ENCODE measurements at places on chromosomes 11 and 22.

DNA sequence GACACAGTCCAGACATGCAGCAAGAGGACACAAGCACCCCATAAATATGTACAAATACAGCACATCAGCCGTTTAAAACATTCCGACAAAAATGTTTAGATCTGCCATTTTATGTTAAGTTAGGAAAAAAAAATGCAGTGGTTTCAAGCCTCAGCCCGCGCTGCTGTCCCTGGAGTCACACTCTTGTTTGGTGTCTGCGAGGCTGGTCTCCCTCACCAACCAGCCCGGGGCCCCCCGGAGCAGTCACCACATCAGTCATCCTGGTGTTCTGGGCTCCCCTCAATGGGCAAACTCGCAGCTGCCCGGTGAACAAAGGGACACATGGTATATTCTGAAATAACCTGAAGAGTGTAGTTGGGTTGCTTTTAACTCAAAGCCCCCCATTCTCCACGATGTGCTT is 1022.2 kb downstream of the BRD1 start:
- no peak for DNase-seq

DNA sequence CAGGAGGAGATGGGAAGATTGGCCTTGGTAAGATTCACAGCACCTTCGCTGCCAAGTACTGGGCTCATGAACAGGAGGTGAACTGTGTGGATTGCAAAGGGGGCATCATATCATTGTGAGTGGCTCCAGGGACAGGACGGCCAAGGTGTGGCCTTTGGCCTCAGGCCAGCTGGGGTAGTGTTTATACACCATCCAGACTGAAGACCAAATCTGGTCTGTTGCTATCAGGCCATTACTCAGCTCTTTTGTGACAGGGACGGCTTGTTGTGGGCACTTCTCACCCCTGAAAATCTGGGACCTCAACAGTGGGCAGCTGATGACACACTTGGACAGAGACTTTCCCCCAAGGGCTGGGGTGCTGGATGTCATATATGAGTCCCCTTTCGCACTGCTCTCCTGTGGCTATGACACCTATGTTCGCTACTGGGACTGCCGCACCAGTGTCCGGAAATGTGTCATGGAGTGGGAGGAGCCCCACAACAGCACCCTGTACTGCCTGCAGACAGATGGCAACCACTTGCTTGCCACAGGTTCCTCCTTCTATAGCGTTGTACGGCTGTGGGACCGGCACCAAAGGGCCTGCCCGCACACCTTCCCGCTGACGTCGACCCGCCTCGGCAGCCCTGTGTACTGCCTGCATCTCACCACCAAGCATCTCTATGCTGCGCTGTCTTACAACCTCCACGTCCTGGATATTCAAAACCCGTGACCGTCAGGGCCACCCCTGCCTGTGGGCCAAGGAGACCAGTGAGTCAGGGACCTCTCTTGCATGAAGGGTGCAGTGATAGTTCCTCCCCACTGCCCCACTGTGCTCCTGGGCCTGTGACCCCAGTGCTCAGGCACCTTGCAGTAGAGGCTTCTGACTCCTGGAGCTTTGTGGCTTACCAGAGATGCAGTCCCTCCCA is 83.6 kb downstream of the BCR start:
- DNase-seq = no peak

- DNase-seq = no peak
Measured at GRCh38 chr11:17805873-17806272, 71.3 kb downstream of the KCNC1 start.

GRCh38 chr11:110763249-110764011 is 51.2 kb upstream of the ARHGAP20 start:
- DNase-seq = no peak

GRCh38 chr11:86999859-87000753 is 37.6 kb upstream of the TMEM135 start:
- DNase-seq = peak; percentile 13

DNA sequence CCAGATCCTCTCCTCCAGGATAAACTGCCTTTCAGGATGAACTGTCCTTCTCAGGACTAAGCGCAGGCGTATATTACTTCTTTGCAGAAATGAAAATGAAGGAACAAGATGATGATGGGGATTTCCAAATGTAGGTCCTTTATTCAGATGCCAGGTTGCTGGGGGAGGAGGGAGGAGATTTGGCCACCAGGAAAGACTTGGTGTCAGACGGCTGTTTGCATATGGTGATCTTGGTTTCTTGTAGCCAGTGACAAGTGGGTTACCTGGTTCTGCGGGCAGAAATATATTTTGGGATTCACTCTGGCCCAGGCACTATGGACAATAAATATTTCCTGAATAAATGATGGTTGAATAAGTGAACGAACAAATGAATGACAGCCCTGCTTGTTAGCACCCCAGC is 243.4 kb downstream of the MIAT start:
- DNase-seq = no peak

DNA sequence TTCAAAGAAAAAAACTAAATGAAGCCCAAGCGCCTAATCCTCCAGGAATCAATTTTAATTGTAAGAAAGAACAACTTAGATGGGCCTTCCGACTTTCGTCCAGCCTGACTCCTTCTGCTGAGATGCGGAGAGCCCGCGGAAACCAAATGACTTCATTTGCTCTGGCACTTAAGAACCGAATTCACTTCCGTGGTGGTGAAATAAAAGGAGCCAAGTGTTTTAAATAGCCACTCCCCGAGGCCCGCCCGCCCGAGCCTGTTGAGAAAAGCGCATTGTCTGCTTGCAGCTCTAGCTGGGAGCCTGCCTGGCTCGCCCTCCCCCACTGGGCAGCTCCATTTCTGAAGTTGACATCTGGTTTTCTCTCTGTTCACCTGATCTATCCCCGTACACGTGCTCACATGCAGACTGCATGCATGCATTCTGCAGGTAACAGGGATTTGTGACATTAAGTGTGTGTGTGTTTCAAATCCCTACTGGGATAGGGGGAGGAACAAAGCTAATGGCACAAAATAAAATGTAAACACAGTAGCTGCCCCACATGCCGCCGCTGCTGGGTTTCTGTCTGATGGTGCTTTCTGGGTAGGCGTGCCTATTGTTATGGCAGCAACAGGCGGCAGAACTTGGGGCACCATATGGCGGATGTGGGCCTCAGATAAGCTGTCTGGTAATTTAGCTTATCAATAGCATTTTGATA is 6.2 kb downstream of the TEAD1 start:
- peak; percentile 80 for DNase-seq

GRCh38 chr22:45742866-45743450 is 71.3 kb downstream of the ATXN10 start:
- no peak for DNase-seq

DNA sequence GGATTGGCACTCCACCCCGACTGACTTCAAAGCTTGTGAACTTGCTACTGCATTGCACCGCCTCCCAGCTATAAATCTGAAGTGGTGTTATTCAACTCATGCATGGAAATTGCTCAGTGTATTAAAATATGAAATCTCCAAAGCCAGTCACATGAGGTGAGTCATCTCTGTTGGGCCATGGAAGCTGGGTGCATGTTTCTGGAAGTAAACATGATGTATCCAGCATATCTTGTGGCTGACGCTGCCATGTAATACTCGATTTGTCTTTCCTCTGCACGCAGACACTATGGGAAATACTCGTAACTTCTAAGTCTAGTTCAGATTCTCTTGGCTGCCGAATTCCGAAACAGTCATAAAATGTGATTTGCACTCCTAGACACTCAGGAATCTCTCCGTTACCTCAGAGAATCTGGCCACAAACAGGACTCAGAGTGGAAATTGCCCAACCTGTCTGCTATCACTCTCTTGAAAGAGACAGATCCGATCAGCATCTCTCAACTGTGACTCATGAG is 154.9 kb upstream of the MPPED2 start:
- DNase-seq = no peak
